Lower lobe of right lung (tissue), 2 donors: ENCODE measurements at places on chromosomes 12 and 14.

- DNase-seq: no peak
Measured at GRCh38 chr12:29970501-29970900, 186.8 kb upstream of the TMTC1 start.

DNA sequence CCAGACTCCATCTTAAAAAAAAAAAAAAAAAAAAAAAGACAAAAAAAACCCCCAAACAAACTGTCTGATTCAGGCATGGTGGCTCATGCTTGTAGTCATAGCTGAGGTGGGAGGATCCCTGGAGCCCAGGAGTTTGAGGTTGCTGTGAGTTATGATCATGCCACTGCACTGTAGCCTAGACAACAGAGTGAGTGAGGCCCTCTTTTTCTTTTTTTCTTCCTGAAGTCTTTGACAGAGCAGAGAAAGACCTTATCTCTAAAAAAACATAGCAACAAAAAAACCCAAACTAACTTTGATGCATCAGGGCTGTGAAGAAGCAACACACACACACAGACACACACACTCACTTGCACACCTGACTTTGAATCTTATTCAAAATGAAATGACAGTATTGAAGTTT is 7.7 kb upstream of the AMN1 start:
- no peak for DNase-seq

DNA sequence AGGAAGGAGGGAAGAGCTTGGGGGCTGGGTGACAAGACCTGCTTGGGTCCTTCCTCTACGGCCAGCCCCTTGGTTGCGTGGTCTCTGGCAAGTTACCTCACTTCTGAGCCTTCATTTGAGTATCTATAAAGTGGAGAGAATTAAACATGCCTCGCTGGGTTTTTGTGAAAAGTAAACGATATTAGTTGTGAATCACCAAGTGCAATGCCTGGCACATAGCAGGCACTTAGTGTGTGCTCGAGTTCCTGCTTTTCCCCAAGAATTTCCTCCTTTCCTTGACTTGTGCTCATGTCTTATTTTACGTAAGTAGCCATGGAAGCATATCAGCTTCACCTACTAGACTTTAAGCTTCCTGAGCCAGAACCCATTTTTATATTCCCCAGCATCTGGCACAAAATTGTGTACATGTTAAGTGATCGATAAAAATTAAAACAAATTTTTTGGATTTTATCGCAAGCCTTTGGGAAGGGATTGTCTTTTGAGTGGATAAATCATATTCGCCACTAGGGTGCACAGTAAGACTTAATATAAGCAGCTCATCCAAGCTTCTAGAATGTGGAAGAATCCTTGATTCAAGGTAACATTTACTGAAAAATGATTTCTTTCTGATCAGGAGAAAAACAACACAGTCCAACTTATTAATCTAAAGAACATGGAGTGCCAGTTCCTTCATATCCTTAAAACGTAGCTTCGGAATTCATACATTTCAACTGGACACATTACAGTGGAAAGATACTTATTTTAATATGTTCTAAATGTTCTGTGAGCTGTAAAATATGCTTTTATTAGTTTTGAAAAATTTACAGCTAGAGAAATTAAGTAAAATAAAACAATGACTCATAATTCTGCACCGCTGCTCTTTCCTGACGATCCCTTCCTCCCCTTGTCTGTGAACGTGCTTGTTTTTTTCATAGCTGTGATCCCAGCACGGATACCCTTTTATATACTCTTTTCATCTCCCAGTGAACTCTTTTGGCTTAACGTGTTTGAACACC is 62.0 kb downstream of the SLC25A47 start:
- no peak for DNase-seq

DNA sequence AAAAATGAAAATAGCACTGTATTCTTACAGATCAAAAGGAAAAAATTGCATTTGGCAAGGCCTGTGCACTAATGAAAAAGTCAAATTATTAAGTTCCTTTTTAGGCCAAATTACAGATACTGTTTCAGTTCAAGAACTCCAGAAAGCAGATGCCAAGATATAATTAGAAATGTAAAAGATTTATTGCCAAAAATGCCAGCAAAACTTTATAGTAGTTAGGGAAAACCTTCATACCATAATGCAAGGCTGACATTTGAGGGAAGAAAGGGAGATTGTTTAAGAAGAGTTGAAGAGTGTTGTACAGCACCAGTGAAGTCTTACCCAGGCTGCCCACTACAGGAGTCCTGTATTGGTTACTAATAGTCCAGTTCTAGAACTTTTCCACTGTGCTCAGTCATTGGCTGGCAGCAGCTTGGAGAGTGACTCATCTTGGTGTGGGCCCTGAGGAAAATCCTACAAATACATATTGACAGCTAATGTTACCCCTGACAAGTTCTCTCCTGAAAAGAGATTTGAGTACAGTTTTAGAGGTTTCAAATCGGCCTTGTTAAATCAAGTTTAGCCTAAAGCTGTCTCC is 600.4 kb downstream of the C12orf50 start:
- DNase-seq: no peak

GRCh38 chr12:88746386-88746785 is 166.1 kb upstream of the KITLG start:
- DNase-seq: no peak

DNA sequence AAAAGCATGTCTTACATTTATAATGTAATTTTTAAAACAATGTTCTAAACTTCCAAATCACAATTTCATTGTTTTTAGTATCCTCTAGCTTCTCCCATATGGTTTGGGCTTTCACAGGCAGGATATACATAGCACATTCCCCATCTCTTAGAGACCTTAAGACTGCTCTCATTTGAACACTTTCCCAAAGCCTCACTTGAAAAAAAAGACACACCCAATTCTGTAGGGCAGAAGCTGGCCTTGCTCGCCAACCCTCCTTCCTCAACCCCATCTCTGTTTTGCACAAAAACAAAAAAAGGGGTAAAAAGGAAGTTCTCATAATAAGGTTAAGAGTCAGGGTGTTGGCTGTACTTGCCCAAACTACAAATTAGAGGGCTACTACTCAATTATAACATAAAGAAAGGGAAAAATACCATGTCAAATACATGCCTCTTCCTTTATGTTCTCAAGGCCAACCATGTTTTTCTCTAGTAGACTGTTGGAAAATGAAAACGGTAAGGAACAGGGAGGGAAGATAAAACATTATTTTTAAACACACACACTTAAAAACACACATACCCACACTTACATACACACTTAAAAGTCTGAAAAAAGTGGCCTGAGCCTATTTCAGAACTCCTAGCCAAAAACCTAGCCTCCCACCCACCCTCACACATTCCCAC is 9.9 kb upstream of the KANSL2 start:
- DNase-seq: no peak

- DNase-seq: no peak
Measured at GRCh38 chr12:93379326-93379980, 1.7 kb downstream of the NUDT4 start.

DNA sequence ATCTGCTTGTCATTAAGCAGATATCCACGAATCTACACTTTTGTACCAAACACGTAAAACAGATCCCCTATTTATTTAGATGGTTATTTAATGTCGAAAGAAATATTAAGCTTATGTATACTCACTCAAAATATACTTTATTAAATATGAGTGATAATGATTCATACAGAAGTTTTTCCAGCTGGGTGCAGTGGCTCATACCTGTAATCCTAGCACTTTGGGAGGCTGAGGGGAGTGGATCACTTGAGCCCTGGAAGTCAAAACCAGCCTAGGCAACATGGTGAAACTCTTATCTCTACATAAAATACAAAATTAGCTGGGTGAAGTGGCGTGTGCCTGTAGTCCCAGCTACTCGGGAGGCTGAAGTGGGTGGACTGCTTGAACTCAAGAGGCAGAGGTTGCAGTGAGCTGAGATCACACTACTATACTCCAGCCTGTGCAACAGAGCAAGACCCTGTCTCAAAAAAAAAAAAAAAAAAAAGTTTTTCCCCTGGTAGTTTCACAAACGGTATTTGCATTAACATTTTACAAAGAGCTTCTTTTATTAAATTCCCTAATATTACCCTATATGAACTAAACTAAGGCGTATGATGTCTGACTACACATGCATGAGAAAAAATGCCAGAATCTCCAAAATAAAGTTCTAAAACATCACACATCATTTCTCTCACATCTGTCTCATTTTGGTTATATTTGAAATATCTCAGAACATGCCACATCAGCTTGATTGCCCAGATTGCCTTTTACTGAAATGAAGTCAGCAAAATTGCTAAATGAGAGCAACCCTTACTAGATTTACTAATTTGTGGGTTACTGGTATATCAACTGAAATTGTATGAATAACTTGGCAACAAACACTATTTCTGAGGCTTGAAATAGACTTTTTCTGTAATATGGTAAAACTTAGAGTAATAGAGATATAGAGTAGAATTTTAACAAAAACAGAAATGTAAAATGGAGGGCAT is 74.9 kb downstream of the PAWR start:
- no peak for DNase-seq

DNA sequence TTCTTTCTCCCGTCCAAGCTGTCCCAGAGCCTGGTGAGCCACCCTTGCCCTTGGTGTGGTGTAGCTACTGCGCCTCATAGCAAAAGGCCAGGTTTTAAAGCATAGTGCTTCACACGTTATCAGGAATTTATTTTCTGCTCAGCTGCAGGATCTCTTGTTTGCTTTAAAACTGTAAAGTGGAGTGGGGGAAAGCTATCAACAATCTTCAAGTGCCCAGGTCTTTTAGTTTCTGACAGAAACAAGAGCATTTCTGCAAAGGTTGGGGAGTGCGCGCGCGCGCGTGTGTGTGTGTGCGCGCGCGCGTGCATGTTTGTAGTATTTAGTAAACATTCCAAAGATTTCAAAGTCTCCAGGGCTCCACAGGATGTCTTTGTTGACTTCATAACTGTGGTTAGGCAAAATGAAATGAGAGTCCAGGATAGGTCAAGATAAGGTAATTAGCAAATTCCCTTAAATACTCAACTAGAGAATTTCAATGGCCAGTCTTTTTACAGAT is 45.5 kb downstream of the EML1 start:
- peak; percentile 83 for DNase-seq

DNA sequence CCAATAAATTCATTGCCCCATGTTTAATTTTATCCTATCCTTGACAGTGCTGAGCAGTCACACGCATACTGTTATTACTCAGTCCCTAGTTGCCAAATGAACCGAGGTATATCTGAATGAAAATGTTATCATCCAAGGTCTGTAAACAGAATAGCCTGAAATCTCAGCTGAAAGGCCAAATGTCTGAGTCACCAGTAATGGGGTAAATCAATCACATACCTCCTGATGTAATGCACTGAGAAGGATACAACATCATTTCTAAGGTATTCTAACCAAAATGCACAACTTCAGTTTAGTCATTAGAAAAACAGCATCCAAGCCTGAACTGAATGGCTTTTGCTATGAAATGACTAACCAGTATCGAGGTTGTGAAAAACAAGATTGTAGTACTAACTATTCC is 228.6 kb downstream of the DPF3 start:
- DNase-seq: no peak

GRCh38 chr12:113103756-113104450 is 31.7 kb downstream of the RASAL1 start:
- DNase-seq: peak; percentile 64

- DNase-seq: peak; percentile 70
Measured at GRCh38 chr14:100147181-100147631, 12.2 kb downstream of the DEGS2 start.

GRCh38 chr14:51780741-51781140 is 79.7 kb upstream of the GNG2 start:
- DNase-seq: no peak

GRCh38 chr14:80872645-80873044 is 68.9 kb downstream of the CEP128 start:
- DNase-seq: no peak

DNA sequence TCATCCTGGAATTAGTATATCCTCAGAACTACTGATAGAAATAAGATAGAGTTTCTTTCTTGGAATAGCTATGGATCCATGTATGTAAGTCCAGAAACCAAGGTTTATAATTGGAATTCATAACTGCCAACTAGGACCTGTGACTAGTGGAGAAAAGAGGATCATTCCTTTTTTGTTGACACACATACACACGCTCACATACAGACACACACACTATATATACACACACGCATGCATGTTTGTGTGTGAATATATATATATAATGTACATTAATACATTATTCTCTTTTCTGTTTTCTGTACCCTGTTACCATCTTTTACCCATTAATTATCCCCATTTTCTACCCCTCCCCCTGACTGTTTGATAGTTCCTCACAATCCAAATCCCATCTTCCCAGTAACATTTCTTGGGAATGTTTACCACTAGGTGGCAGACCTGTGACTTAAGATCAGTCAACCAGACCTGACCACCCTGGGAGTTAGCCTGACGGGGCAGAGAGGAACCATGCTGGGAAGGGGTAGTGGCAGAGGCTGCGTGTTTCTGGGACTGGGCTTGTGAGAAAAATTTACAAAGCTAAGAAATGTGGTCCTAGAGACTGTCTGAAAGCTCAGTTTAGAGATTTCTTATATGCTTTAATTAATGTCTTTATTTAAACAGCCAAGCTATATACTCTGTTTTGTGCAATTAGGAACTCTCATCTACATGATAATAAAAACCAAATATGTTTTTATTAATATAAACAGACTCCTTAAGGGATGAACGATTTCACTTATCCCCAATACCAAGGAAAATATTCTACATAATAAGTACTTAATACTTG is 308.0 kb downstream of the PPFIA2 start:
- no peak for DNase-seq

DNA sequence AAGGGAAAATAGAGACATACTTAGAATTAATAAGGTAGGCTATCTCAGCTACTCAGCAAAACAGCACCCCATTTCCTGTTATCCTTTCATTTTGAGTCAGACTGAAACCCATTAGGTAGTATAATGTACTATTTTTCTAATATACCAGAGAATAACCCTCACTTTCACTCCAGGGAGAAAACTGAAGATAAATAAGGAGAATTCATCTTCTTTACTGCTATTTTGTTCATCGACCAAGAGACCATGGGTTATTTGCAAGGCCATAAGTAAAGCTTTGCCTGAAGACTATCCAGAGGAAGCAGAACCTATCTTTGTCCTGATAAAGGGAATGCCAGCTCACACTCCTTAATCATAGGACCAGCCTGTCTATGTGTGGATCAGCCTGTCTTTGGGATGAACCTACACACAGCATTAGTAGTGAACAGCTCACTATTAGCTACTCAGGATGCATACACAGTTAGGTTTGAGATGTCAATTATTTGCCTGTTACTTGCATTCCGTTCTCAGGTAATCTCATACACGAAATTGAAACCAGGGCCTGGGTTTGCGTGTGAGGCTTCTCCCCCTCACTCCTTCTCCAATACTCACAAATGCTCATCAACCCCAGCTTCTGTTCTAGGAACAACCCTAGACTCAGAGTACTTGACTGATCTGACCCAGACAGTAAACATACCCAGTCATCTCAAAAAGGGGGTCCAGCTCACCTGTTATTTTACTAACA is 124.4 kb downstream of the DAD1 start:
- DNase-seq: no peak

GRCh38 chr12:71186571-71187288 is 28.9 kb upstream of the TSPAN8 start:
- no peak for DNase-seq

GRCh38 chr12:88562151-88562550 is 18.1 kb downstream of the KITLG start:
- DNase-seq: no peak

GRCh38 chr14:93137864-93138263 is 22.1 kb upstream of the ITPK1 start:
- peak; percentile 73 for DNase-seq
